Stimulated activated CD8-positive, alpha-beta memory T cell treated with anti-CD3 and anti-CD28 coated beads, Interleukin-4, amount 100 ng/mL, for 1 hour (primary cell): ENCODE measurements at places on chromosomes 12 and 14.

DNA sequence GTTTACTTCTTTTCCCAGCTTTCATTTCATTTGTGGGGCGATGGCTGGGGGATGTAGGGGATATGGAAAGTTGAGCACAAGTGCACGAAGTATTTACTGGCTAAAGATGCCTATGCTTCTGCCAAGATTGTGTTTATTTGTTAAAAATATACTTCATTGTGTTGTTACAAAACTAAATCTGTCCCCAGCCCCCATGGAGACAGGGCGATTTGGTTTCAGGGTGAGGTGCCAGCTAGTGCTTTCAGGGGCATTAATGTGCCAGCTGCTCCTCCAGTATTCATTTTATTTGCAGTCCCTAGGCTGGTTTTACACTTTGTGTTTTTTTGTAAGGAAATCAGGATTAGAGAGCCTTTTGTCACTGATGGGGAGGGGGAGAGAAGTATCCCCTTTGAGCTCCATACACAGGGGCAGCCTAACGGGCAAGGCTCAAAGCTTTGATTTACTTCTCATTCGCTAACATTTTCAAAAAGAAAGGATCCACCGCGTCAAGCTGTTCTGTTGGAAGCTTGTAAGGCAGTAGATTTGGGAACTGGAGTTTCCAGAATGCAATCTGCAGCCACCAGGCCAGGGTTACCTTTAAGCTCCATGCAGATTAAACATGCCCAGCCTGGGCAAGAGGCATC is 198.7 kb upstream of the PLEKHG7 start:
- DNase-seq, result no peak

DNA sequence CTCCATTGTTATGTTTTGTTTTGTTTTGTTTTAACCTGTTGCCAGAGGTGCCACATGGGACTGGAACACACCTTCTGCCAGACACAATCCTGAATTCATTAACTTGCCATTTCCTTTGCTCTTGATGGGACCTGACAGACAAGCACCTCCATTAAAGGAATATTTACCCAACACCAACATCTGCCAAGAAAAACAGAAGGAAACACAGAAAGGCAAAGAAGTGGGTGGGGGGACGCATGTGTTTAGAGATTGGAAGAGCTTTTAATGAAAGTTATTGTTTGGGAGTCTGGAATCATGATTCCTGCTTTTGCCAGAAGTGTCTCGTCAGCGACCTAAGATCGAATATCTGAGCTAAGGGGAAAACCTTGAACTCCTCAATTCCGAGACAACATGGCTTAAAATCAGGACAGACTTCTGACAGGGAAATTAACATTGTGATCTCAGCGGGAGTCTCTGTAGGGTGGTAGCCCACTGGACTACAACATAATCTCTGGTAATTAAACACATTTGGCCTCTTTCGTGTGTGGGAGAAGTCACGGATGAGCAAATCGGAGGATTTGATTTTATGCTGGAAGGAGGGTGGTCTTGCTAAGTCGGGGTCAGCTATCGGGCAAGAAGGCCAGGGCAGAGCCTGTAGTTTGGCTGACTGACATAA is 210.4 kb upstream of the FAR2 start:
- DNase-seq, result no peak

DNA sequence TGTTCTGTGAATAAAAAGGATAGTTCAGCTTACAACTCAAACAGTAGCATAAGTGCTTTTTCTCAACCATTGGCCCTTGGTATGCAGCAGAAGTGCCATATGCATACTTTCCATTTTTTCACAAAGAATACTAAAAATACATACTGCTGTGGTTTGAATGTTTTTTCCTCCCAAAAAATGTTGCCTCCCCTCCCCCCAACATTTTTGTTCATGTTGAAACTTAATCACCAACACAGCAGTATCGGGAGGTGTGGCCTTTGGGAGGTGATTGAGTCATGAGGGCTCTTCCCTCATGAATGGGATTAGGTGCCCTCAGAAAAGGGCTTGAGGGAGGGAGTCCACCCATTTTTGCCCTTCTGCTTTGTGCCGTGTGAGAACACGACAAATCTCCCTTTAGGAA is 198.6 kb downstream of the ESR2 start:
- no peak for DNase-seq

- DNase-seq, result no peak
Observed at GRCh38 chr12:4490973-4491372, 45.4 kb upstream of the FGF6 start.
